ENCODE measurements at places on chromosomes 5 and 9. TPM values are rescaled to one million over a fixed set of nuclear protein-coding genes. Genes with fewer than 3 reads are reported as not detected.

- no peak for DNase-seq
These were observed 31.0 kb upstream of the NR3C1 start for GRCh38 chr5:143434261-143435209.

DNA sequence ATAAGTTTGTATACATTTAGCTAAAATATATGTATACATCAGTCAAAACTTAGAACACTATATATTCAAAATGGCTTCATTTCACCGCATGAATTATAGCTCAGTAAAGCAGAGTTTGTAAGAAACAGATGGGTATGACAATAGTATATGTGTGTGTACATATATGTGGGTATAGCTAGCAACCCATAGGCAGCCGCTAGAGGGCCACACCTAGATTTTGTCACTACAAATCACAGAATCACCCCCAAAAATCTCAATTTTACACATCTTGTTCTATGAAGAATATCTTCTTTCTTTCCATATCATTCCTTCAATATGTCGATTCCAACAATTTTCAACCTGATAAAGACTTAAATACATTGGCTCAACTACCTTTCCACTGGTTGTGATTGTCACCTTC lies 357.8 kb upstream of the CCNG1 start:
- no peak for DNase-seq

- no peak for DNase-seq
These were observed 135.0 kb downstream of the STK32A start for GRCh38 chr5:147369742-147370374.

DNA sequence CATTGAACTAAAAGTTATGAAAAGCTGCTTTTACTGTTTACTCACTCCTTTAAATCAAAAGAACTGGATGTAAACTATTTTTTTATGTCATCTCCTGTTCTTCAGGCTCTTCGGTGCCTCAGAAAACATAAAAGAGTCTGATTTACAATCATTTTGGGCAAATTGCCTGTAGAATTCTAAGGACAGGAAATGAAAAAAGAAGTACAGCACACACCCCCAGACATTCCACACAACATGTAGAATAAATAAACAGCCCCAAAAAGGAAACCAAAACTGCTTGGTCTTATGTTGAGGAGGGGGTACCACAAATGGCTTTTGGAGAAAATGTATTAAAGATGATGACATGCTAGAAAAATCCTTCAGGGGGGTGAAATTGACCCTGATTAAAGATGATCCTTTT lies 57.2 kb downstream of the ITGA1 start:
- DNase-seq = no peak

- no peak for DNase-seq
These were observed 123.1 kb downstream of the DMRT2 start for GRCh38 chr9:1173211-1173610.

Gene ORM2
- not detected for total RNA-seq
